Urinary bladder (tissue), 4 donors: ENCODE measurements at places on chromosomes 1 and 21. TPM values are rescaled to one million over a fixed set of nuclear protein-coding genes. Genes with fewer than 3 reads are reported as not detected.
A peak's percentile ranks its signal among the peaks of the same experiment; 100 is the strongest.

- no peak for DNase-seq
Measured at GRCh38 chr1:228958121-228958520, 222.8 kb downstream of the RHOU start.

DNA sequence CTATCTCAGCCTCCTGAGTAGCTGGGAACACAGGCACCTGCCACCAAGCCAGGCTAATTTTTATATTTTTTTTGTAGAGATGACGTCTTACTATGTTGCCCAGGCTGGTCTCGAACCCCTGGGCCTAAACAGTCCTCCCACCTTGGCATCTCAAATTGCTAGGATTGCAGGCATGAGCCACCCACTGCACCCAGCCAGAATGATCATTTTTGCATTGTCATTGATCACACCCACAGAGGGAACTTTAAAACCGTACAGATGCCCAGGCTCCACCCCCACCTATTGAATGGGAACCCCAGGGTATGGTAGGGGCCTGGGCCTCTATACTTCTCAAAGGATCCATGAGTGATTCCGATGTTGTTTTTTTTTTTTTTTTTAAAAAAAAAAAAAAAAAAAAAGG lies 36.7 kb downstream of the ETNK2 start:
- no peak for DNase-seq

DNA sequence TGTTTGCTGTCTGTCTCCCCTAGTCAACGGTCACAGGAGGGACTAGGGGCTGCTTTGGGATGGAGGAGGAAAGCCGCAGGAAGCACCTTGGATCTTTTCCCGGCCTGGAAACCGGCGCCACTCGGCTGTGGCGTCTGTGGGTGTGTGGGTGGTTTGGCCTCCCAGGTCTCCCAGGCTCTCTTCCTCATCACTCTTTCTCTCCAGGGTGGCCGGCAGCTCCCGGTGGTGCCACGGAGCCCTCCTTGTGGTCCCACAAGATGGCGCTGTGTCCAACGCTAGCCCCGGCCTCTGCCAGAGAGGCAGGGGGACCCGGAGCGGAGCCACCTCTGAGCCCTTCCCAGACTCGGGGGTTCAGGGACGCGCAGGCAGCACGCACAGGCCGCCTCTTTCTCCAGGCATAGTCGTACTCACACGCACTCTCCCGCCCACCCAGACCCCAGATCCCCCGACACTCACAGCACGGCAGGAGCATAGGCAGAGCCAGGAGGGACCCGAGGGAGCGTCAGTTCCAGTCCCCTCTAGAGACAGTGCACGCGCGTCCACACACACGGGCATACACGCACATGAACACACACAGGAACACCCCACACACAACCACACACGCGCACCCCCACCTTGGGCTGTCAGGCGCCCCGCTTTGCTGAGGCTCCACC lies 31.2 kb downstream of the CDCP2 start:
- peak; percentile 40 for DNase-seq

OLIG2 gene
- not detected for polyA plus RNA-seq

- DNase-seq: no peak
Measured at GRCh38 chr1:227888404-227889046, 59.2 kb downstream of the WNT9A start.

DNA sequence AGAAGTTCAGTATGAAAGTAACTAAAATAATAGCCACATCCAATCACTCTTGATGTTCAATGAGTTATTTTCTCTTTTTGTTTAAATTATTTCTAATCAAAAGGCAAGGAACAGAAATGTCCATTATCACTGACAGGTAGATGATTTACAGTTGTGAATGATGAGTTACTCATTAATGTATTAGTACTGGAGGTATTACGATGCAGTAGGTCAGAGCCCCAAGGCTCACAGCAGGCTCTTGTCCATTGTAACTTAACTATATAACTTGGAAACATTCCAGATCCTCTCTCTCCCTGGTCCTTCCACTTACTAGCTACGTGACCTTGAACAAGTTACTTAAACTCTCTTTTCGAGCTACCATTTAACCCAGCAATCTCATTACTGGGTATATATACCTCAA lies 39.5 kb downstream of the CRB1 start:
- DNase-seq: no peak

SHISAL2A gene
- polyA plus RNA-seq: 0.20 TPM

DNA sequence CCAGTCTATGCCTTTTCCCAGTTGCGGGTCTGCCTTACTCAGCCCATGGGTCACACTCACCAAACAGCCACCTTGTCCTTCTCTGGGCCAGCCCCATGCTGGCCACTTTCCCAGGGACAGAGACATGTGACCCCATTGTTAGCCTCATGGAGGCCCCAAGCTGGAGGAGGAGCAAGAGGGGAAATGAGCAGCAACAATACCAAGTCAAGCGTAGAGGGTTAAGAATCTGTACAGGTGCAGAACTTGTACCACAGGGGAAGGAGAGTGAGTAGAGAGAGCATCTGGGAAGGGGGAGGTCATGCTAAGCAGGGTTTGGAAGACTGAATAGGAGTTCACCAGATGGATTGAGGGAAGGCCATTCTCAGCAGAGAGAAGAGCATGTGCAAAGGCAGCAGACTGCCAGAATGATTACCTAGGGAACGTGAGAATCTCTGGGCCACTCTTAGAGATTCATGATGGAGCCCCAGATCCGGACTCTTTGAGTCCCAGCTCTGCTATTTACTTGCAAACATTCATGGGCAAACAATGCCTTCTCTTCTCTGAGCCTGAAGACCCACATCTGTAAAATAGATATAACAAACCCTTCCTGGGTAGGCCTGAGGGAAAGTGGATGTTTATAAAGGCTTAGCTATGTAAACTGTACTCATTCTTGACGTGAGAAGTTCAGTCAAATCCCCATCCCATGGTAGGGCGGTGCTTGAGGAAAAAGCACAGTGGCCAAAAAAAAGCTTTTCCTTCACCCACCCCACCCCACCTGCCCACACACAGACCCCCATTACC lies 2.8 kb upstream of the SLC2A1 start:
- DNase-seq: no peak

BARHL2 gene
- not detected for polyA plus RNA-seq

- DNase-seq: no peak
Measured at GRCh38 chr1:3359756-3360440, 94.6 kb upstream of the ARHGEF16 start.

RXFP4 gene
- polyA plus RNA-seq: 0.18 TPM

- DNase-seq: no peak
Measured at GRCh38 chr1:232600424-232601258, 29.3 kb downstream of the SIPA1L2 start.

- peak; percentile 46 for DNase-seq
Measured at GRCh38 chr1:235503403-235504121, 690 bp downstream of the B3GALNT2 start.

- DNase-seq: no peak
Measured at GRCh38 chr1:26429721-26430120, 2.4 kb upstream of the DHDDS start.

GRCh38 chr1:198683449-198683848 lies 44.6 kb downstream of the PTPRC start:
- no peak for DNase-seq

DCST2 gene
- 1.2 TPM for polyA plus RNA-seq

GRCh38 chr21:35119501-35120047 lies 70.5 kb upstream of the RUNX1 start:
- no peak for DNase-seq

- DNase-seq: no peak
Measured at GRCh38 chr1:161838362-161838761, 72.2 kb downstream of the ATF6 start.
